LHCN-M2 (cell line): ENCODE measurements at places on chromosomes 7 and 10. TPM values are rescaled to one million over a fixed set of nuclear protein-coding genes. Genes with fewer than 3 reads are reported as not detected.
A peak's percentile ranks its signal among the peaks of the same experiment; 100 is the strongest.

- peak; percentile 82 for DNase-seq
Observed at GRCh38 chr7:101017064-101017777, 2.7 kb upstream of the MUC17 start.

DNA sequence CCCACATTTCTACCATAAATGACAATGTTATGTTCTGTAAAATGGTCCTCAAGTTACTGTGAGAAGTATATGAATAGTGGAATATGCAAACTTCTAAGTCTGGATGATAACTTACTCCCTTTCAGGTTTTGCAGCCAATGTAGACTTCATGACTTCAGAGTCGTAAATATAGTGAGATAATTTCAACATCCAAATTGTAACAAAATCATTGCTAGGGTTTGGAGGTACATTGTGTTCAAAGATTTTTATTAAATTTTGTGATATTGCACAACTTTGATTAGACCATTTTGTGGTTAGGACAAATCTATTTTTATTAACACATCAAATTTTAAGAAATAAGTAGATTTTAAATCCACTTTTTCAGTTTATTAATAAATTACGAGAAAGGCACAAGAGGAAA, 270.3 kb downstream of the RNLS start:
- no peak for DNase-seq

Gene BTBD16
- not detected in 2 replicates for total RNA-seq

Gene PRKG1
- total RNA-seq: 6.2 and 6.4 TPM in 2 replicates

Gene FKBP9
- 289 and 303 TPM in 2 replicates for total RNA-seq

Gene GPR15LG
- not detected in 2 replicates for total RNA-seq
